ENCODE measurements at places on chromosomes 4 and X. TPM values are rescaled to one million over a fixed set of nuclear protein-coding genes. Genes with fewer than 3 reads are reported as not detected.

- DNase-seq: peak; percentile 20
Observed at GRCh38 chr4:185282968-185283367, 73.6 kb downstream of the SNX25 start.

DNA sequence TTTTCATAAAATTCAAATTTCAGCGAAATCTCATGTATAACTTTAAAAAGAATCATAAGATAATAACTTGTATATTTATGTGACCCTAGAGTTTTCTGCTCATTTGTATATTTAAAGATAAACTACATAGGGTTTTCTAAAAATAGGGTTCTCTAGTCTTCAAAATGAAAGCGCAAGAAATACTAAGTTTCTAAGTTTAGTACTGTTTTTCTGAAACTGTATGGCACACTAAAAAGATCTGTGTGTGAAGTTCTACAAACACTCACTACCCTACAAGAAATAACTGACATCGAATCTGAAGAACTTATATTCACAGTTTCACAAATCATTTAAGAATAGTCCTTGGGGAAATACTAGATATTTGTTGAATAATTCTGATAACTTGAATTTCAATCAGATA is 38.7 kb upstream of the NDST4 start:
- no peak for DNase-seq

- DNase-seq: no peak
Observed at GRCh38 chr4:609400-610050, 15.8 kb upstream of the PDE6B start.

DNA sequence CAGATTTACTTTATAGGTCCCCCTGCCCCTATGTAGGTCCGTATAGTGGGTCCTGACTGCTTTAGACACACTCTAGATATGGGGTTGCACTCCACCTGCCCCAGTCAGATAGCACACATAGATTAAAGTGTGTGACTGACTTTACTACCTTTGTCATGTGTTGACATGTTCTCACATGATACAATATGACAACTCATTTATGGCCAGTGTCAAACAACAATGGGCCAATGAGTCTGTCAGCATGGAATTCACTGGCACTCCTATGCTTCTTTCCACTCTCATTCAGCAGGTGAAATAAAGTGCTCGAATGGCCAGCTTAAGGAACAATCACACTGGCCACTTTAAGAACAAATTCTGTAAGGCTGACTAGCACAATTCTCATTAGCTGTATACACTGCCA is 23.8 kb upstream of the FMR1NB start:
- no peak for DNase-seq

DNA sequence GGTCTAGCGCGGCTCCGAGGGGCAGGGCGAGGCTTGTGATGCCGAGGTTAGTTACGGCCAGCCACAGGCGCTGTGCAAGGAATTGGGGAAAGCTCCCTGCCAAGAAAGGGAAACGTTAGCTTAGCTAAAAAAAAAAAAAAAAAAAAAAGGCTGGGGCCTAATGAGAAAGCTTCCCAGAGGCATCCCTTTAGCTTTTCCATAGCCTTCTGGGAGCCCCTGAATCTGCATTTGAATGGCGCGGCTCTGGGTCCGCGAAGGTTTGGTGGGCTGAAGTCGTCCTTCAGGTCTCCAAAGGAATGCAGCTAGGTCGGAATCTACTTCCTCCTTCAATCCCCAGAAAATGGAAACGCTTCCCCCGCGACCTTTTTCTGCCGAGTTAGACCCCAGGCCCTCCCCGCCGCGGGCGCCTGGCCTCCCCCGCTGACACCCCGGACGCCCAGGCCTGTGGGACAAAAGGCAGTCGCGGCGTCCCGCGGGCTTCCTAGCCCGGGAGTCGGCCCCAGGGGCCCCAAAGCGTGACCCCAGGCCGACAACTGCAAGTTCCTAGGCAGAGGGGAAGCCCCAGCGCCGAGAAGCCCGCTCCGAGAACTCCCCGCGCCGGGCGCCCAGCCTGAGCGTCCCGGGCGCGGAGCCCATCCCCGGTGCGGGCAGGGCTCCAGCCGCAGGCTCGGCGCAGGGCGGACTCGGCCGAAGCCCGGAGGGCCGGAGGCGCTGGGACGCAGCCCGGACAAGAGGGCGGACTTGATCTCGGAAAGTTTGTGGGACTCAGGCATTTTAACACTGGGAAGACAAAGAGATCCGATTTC is 605 bp upstream of the FAT1 start:
- DNase-seq: peak; percentile 76

- peak; percentile 39 for DNase-seq
Observed at GRCh38 chrX:920234-920799, 289.7 kb downstream of the SHOX start.

DNA sequence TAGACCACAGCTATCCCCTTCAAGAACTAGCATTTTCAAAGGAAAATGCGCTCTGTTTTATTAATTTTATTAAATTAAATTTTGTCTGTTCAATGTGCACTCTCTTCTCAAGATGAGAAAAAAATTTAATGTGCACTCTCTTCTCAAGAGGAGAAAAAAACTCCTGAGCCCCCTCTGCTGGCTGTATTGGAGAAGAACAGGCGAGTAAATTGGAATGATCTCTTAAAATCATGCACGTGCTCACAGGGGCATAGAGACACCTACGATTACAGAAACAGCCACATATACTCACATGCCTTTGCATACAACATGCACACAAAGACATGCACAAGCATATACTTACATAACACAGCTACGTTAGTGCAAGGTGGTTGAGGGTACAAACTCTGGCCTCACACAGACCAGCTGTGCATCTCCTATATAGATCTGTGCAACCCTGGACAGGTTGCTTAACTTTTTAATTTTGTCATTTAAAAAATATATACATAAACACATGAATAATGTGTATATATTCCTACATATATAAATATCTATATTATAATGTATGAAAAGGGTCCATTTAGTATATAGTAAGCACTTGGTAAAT is 176.2 kb upstream of the CXorf66 start:
- peak; percentile 41 for DNase-seq

DNA sequence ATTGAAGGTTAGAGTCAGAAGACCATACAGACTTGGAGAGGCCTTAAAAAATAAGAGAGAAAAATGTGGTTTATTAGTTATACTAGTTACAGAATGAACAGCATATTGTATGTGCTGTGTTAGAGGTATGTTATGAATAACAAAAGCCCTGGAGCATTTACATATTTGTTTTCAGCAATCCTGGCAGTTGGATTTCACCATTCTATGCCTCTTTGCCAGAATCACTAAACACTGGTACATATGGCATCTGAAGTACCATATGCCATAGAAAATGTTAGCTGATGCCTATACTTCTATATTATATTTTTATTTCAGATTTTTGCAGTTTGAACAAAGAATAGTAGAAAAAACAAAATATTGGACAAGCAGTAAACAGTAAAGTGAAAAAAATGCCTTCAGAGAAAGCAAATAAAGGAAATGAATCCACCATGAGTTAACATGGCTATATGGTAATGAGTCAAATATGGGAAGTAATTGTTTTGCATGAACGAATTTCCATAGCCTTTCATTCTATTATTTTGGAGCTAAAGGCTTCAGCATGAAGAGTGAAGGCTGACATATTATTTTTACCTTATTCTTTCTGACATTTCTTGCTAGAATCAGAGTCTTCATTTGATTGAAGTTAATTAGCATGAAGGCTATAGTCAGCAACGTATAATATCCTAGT is 41.9 kb upstream of the PRDM8 start:
- DNase-seq: peak; percentile 19

- no peak for DNase-seq
Observed at GRCh38 chrX:132171881-132172280, 44.1 kb upstream of the FRMD7 start.

DNA sequence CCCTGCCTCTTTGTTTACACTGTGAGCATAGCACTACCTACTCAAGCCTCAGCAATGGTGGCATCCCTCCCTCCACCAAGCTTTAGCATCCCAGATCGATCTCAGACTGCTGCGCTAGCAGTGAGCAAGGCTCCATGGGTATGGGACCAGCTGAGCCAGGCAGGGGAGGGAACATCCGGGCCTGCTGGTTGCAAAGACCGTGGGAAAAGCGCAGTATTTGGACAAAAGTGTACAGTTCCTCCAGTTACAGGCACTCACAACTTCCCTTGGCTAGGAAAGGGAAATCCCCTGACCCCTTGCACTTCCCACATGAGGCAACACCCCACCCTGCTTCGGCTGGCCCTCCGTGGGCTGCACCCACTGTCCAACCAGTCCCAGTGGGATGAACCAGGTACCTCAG is 26.5 kb downstream of the EGF start:
- no peak for DNase-seq

GRCh38 chr4:177376024-177376423 is 66.2 kb downstream of the AGA start:
- DNase-seq: no peak

GRCh38 chrX:40169193-40170101 is 71.7 kb upstream of the BCOR start:
- DNase-seq: no peak

- peak; percentile 46 for DNase-seq
Observed at GRCh38 chr4:157291071-157291470, 70.5 kb downstream of the GRIA2 start.

GRCh38 chr4:108053251-108053711 is 63.6 kb downstream of the HADH start:
- DNase-seq: no peak

- no peak for DNase-seq
Observed at GRCh38 chr4:35725131-35725530, 519.2 kb downstream of the ARAP2 start.

- DNase-seq: no peak
Observed at GRCh38 chrX:68833855-68834331, 5.1 kb downstream of the EFNB1 start.

- no peak for DNase-seq
Observed at GRCh38 chrX:77003530-77003929, 443.7 kb upstream of the FGF16 start.

GRCh38 chr4:39451423-39452023 is 7.2 kb downstream of the RPL9 start:
- no peak for DNase-seq

- peak; percentile 0 for DNase-seq
Observed at GRCh38 chr4:31461421-31461820, 741.3 kb downstream of the PCDH7 start.

DNA sequence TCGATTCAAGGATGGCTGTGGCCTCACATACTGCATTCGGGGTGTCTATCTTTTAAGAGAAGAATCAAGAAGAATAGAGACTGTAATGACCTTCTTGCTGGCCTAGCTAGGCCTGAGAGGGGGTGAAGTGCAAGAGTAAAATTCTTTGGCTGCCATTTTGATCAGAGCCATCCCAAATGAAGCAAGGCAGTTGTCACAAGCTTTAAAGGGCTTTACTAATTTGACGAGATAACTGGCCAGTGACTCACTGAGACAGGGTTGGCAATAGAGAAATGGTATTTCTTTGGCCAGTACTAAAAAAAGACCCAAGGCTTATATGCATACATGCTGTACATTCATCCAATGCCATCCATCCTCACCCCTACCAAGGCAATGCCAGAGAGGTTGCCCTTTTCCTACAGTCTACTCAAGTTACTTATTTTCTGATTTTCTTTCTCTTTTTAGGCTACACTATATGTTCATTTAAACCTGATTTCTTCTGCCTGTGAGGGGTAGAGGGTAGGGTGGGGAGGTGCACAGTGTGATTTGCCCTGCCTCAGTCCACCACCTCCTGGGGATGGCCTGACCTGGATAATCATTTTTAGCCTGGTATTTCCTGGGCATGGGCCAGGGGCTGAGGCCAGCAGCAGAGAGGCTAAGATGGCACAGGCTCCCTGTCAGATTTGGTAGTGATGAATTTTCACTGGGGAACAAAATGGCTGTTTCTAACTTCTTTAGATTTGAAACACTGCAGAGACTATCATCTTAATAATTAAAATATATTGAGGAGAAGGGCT is 32.2 kb downstream of the ATG4A start:
- DNase-seq: no peak

DNA sequence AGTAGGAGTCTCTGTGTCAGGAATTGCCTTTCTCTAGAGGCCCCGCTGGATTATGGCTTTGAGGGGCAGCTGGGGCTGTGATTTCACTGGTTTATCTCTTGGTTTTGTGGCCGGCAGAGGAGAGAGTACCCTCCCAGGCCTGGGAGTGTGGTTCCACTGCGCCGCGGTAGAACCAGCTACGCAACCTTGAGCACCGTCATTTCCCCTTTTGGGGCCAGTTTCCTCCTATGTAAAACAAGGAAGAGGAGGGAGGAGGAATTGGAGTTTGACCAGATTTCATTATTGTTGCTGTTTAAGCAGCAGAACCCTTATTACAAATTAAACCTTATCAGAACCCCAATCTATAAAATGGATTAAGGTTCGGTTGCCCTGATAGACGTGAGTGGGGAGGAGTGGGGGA is 4.4 kb downstream of the SOX3 start:
- no peak for DNase-seq

DNA sequence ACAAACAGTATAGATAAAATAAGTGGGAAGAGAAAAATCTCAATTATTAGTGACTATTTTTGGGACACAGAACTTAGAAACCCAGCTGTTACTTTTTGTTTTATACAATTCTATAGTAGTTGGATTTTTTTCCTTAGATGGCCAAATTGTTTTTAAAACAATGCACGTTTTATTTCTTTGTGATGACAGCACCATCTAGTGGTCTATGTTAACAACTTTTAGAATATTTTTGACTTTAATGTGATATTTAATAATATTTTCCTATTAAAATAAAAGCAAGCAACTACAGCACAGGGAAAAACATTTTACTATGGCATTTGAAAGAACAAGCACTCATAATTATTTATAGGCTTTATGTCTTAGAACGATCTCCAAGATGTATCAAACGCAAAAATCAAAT is 5.6 kb upstream of the SMIM31 start:
- DNase-seq: peak; percentile 58

- DNase-seq: peak; percentile 61
Observed at GRCh38 chr4:101259876-101260275, 87.5 kb downstream of the PPP3CA start.

GRCh38 chr4:169601016-169601771 is 11.2 kb downstream of the NEK1 start:
- no peak for DNase-seq

F9 gene
- not detected for polyA plus RNA-seq

SLC6A14 gene
- polyA plus RNA-seq: not detected

SPANXN5 gene
- not detected for polyA plus RNA-seq

MAD2L1 gene
- polyA plus RNA-seq: 40.6 TPM

TEX13B gene
- polyA plus RNA-seq: not detected

EFHC2 gene
- 0.27 TPM for polyA plus RNA-seq

TMSB15B gene
- 7.3 TPM for polyA plus RNA-seq

Measured in GM23248 (cell line).